ENCODE measurements at places on chromosomes 1 and 21.

- DNase-seq, result no peak
These were observed 84.8 kb upstream of the CACNA1E start for GRCh38 chr1:181398544-181398943.

GRCh38 chr1:43069461-43070050, 102.5 kb downstream of the EBNA1BP2 start:
- no peak for DNase-seq

DNA sequence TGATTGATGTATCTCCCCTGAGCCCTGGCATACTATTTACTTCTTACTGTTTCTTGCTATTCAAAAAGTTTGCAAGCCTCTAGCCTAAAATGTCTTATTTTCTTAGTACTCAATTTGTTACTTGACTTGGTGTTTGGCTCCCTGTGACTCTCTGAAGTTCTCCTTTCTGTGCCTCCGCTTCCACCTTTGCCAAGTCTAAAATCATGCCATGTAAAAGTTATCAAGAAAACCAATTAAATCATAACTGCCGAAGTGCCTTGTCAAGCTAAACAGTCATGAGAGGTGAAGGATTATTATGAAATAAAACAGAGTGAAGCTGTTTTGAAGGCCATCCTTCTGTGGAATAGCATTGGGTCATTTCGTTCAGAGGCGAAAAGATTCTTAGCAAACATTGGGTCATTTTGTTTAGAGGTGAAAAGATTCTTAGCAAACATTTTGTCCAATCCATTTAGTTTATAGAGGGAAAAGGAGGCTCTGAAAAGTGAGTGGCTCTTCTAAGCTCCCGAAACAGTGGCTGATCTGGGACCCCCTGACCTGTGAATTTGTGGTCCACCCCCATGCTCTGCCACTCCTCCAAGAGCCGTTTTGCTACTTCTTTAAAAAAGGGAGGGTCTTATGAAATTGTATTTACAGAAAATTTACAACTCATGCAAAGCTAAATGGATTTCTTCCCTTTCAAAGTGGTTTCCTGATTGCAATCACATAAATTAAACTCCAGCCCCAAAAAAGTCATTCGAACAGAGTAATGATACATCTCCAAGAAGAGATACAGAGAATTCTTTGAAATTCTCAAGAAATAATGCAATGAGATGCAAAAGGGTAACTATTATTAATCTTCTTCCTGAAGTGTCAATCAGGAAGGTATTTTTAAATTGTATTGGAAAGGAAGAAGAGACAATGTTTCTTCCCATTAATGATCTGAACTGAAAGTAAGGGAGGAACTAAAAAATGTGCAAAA, 141.4 kb downstream of the RUNX1 start:
- no peak for DNase-seq

- DNase-seq, result no peak
These were observed 544.8 kb upstream of the ADGRL4 start for GRCh38 chr1:79551321-79551720.

DNA sequence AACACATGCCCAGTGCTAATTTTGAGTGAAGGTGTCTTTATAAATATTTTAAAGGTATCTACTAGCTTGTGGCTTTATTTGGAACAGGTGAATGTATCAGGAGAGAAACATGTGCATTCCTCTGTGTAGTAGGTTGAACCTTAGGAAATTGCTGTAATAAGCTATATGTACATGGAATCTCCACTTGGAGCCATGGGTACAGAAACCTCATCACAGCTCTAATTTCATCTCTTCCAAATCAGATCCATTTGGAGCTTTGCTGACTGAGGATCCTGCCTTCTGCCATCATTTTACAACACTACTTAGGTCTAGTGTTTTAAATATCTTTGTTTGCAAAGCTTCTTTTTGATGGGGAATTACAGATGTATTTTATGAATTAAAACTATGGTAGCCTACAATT, 2.1 kb downstream of the KCNK2 start:
- DNase-seq, result no peak

DNA sequence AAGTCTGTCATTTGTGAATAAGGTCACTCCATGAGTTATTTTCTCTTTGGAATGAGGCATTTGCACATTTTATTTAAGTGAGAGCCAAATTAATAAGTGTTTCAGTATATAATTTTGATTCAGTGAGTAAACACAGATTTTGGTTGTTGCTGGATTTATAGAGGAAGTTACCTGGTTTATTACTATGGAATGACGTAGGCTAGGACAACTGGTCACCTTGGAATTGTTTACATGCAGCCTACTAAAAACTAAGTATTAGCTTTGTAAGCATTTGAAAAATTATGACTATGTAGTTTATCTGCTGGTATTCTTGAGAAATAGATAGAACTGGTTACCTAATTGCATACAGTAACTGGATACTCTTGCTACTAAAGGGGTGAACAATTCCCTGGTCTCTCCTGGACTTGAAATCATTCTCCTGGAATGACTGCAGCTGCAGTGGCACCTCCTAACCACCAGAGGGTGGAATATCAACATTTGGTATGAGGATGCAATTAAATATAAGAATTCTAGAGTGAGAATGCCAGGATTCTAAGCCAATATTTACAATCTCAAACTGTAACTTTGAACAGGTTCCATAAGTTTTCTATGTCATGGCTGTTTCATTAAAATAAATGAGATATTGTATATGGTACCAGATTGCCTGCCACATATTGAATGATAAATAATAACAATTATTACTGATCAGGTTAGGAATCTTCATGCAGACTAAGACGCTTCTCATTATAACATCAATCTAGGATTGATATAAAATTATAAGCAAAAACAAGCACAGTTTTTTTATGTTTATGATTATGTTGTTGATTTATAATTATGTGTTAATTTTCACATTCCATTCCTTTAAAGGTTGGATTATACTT, 3.5 kb upstream of the KRTAP27-1 start:
- DNase-seq, result peak; percentile 9

- no peak for DNase-seq
These were observed 195.7 kb upstream of the PTBP2 start for GRCh38 chr1:96525657-96526557.

DNA sequence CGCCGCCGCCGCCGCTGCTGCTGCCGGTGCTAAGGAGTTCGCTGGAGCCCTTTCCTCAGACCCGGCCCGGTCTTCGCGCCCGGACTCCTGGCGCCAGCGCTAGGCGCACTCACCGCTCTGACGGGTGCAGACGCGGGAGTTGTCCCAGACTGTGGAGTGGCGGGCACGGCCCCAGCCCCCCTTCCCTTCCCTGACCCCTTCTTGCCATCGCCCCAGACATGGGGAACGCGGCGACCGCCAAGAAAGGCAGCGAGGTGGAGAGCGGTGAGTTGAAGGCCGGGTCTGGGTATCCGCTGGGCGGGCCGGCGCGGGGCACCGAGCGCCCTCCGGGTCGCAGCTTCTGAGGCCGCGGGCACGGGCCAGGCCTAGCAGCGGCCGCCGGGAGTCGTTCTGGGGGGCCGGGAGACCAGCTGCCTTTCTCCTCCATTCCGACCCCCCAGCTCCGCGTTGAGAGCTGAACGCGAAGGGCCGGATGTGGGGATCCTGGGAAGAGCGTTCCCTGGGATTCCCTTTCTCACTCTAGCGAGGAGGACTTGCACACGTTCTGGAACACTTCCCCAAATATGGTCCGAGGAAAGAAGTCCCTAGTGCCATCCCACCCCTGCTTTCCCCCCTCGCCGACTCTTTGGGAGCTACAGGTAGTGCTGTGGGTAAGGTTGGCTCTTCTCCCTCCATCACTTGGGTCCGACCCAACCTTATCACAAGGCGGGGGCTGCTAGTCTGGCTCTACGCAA, 65.8 kb upstream of the PRKACB start:
- no peak for DNase-seq

DNA sequence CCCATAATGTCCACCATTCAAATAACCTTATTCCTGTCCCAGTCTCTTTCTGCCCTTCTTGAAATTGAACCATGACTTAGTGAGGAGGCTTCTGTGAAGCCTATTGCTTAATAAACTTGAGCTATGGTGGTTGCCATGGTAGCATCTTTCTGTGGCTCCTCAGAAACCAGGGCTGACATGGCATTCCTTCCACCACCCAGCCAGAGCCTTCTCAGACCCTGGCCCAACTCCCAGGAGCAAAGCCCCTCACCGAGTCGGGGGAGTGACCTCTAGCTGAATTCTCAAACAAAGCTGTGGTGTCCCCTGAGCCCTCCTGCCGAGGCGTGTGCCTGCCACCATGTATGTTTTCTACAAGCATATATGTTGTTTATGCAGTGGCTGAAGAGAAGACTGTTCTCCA, 259.1 kb downstream of the CACNA1E start:
- no peak for DNase-seq

- DNase-seq, result no peak
These were observed 1512.2 kb downstream of the KCNT2 start for GRCh38 chr1:195096051-195096521.

GRCh38 chr1:202075389-202075788, 47.3 kb upstream of the GPR37L1 start:
- no peak for DNase-seq

DNA sequence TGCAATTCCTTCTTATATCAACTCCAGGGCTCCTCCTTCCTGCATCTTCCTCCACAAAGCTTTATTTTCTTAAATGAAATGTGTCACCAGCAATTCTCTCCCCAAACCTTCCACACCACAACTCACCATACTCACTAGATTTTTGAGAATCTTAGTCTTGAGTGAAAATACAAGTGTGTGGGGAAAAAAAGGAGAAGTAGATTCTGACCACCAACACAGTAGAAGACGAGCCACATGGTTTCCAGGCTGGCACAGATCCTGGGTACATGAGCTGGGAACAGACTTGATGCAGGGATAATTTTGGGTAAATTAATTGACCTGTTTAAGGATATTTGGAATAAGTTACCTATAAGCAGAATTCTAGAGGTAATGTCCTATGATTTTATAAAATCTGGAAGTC, 72.8 kb upstream of the KCNJ15 start:
- DNase-seq, result no peak

DNA sequence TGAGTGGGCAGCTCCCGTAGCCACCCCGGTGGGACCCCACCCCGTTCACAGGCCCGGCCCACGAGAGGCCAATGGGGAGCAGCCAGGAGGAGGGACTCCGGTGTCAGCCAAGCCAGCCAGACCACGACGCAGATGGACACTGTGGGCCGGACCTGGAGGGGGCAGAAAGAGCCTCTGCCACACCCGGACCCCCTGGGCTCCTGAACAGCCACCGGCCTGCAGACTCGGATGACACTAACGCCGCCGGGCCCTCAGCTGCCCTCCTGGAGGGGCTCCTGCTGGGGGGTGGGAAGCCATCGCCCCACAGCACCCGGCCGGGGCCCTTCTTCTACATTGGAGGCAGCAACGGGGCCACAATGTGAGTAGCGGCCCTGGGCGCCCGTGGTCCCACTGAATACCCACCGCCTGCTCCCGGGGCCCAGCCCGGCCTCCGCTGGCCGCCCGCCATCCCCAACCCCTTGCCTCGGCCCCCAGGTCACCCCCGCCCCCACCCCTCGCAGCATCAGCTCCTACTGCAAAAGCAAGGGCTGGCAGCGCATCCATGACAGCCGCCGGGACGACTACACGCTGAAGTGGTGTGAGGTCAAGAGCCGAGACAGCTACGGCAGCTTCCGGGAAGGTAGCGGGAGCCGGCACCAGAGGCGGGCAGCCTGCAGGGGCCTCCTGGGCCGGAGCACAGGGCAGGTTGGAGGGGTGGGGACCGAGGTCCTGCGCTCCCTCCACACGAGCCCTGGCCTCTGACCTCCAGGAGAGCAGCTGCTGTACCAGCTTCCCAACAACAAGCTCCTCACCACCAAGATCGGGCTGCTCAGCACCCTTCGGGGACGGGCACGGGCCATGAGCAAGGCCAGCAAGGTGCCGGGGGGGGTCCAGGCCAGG, 6.5 kb downstream of the TTLL10 start:
- no peak for DNase-seq
